ENCODE measurements at places on chromosomes 1 and 21.
A peak's percentile ranks its signal among the peaks of the same experiment; 100 is the strongest.

DNA sequence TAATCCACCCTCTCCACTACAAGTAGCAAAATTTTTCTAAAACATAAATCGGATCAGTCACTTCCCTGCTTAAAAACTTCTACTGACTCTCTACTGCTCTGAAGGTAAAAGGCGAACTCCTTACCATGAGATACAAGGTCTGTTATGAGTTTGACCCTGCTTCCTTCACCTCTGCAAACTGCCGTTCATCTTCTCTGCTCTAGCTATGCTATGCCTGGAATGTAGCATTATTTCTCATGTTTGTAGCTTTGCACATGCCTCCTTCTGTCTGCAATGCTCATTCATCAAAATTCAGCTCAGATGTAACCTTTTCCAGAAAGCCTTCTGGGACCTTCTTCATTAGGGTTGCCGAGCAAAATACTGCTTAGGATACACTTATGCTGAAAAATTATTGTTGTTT is 30.8 kb downstream of the RPL5 start:
- no peaks in the 10 kb centered on the region for H3K4me1 ChIP-seq
- no peak for DNase-seq
- no peaks in the 10 kb centered on the region for H3K36me3 ChIP-seq
- H3K27ac ChIP-seq = no peak overlapping the region

- H3K36me3 ChIP-seq = peaks cover 56% of the 10 kb centered on the region
- no peaks in the 10 kb centered on the region for H3K27me3 ChIP-seq
Observed at GRCh38 chr1:58524353-58524945, 22.1 kb downstream of the OMA1 start.

DNA sequence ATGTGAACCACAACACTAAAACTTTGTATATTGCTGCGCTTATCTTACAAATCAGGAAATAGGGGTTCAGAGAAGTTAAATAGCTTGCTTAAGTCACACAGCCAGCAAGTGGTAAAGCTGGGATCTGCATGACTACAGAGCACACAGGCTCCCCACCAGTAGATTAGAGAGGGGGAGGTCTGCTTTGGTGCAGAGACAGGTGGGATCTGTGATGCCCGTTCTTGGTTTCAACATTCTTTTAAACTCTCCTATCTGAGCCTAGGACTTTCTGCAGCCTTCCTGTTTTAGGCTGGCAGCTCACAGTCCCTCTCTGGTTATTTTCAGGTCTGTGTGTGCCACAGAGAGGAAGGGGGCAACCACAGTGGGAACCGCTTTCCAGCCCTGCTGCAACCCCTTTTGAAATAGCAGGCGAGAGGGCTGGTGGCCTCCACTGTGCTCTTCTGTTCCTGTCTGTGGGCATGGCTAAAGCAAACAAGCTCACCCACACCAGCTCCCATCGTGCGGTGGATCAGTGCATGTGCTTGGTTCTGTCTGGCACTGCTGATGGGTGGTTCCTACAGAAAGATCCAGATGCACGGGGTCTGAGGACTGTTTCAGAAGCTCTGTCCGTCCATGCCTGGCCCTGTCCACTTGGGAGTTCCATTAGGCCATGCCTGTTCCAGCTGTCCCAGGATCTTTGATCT is 1.7 kb upstream of the IL6R start:
- H3K4me1 ChIP-seq = peaks cover 29% of the 10 kb centered on the region
- no peak overlapping the region for H3K27ac ChIP-seq
- peak; percentile 59 for DNase-seq
- no peaks in the 10 kb centered on the region for H3K27me3 ChIP-seq
- no peaks in the 10 kb centered on the region for H3K36me3 ChIP-seq
- H3K4me3 ChIP-seq = no peak overlapping the region

GRCh38 chr1:41282679-41283317 is 40.7 kb upstream of the SCMH1 start:
- H3K36me3 ChIP-seq = no peaks in the 10 kb centered on the region
- no peak overlapping the region for H3K4me3 ChIP-seq
- H3K27ac ChIP-seq = no peak overlapping the region
- H3K4me1 ChIP-seq = no peaks in the 10 kb centered on the region
- no peak for DNase-seq

DNA sequence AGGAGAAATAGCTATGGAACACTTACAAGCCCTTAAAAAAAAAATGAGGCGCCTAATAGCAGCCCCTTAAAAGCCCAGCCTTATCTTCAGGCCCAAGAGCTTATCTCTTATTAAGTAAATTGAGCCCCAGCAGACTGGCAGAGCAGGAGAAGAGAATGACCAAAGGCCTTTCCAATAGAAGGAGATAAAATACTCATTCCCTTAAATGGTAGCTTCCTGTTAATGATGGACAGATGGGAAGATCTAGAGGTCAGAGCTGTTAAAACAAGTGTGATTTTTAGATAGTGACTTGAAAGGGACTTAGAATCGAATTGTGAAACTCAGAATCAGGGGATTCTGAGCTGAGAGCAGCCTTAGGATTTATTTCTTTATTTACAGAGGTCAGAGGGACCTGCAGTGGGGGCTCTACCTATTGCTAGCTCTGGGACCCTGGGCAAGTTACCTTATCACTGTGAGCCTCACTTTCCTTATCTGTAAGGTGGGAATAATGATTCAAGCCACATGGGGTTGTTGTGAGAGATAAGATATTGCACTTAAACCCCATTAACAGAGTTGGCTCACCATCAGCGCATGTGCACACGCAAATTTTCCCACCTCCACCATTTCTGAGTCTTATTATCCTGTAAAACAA is 101.3 kb upstream of the C8B start:
- no peak overlapping the region for H3K4me3 ChIP-seq
- H3K27me3 ChIP-seq = no peaks in the 10 kb centered on the region
- no peak overlapping the region for H3K27ac ChIP-seq
- DNase-seq = no peak
- no peaks in the 10 kb centered on the region for H3K4me1 ChIP-seq

- no peaks in the 10 kb centered on the region for H3K4me1 ChIP-seq
- H3K27me3 ChIP-seq = no peaks in the 10 kb centered on the region
- peaks cover 7% of the 10 kb centered on the region for H3K36me3 ChIP-seq
- DNase-seq = no peak
- H3K4me3 ChIP-seq = no peak overlapping the region
Observed at GRCh38 chr1:32872192-32872460, 1.4 kb upstream of the FNDC5 start.

DNA sequence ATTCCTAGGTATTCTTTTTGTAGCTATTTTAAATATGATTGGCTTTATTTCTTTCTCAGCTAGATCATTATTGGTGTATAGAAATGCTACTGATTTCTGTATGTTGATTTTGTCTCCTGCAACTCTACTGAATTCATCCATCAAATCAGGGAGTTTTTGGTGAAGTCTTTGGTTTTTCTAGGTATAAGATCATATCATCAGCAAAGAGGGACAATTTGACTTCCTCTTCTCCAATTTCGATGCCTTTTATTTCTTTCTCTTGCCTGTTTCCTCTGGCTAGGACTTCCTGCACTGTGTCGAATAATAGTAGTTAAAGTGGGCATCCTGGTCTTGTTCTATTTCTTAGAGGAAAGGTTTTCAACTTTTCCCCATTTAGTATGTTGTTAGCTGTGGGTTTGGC is 27.5 kb upstream of the PRKACB start:
- H3K36me3 ChIP-seq = no peaks in the 10 kb centered on the region
- no peaks in the 10 kb centered on the region for H3K4me1 ChIP-seq
- H3K4me3 ChIP-seq = no peak overlapping the region
- DNase-seq = no peak
- H3K27me3 ChIP-seq = no peaks in the 10 kb centered on the region
- no peak overlapping the region for H3K27ac ChIP-seq

GRCh38 chr21:44329086-44329889 is 9.9 kb downstream of the CFAP410 start:
- no peaks in the 10 kb centered on the region for H3K27me3 ChIP-seq
- H3K4me3 ChIP-seq = no peak overlapping the region

GRCh38 chr1:198829944-198830343 is 191.1 kb downstream of the PTPRC start:
- no peak for DNase-seq
- no peaks in the 10 kb centered on the region for H3K27me3 ChIP-seq
- H3K4me3 ChIP-seq = no peak overlapping the region
- H3K4me1 ChIP-seq = no peaks in the 10 kb centered on the region

DNA sequence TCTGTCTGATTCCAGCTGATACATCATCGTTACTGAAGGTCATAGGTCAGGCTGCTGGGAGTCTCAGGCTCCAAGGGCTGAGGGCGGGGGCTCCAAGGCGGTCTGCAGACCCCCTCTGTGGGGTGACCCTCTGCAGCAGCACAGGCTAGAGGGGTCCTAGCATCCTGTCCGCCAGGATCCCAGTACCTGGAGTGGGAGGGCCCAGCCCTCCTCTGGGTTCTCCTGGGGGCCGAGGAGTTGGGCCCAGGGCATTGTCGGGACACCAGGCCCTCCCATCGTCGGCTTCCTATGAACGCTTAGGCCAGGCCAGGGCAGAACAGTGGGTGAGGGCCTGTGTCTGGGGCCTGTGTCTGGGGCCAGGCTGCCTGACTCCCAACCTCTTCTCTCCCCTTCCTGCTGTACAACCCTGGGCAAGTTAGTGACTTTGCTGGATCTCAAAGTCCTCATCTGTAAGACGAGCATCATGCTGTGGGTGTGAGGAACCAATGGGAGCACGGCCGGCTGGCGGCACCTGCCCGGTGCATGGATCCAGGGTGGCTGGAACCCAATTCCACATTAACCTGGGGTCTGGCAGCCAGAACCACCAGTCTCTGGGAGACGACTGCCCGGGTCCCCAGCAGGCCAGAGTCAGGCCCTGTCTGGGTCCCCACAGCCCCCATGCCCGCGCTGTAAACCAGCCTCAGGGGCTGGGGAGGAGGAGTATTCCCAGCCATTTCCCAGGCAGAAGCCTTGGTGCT is 56.2 kb upstream of the COL18A1 start:
- no peak for DNase-seq
- peak overlapping the region; percentile 65 for H3K27ac ChIP-seq
- H3K36me3 ChIP-seq = no peaks in the 10 kb centered on the region

- no peaks in the 10 kb centered on the region for H3K27me3 ChIP-seq
- H3K4me1 ChIP-seq = no peaks in the 10 kb centered on the region
- no peaks in the 10 kb centered on the region for H3K36me3 ChIP-seq
- no peak overlapping the region for H3K4me3 ChIP-seq
- H3K27ac ChIP-seq = no peak overlapping the region
Observed at GRCh38 chr1:63103682-63104081, 218.7 kb upstream of the FOXD3 start.

DNA sequence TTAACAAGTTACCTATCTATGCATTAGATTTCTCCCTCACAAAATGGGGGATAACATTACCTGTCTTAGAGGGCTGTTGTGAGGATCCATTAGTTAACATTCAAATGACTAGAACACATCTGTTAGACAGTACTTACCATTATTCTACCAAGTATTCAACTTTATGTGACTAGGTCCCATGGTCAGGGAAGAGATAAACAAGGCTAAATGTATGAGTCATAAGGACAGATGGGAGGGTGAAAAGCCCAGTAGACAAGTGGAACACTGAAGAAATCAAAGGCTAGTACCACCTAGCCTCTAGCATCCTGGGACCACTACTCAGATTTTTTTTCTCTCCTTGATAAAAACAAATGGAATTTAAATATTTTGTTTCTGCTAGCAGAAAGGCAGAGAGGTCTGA is 9.0 kb upstream of the VHLL start:
- H3K27ac ChIP-seq = no peak overlapping the region
- H3K4me3 ChIP-seq = no peak overlapping the region
- H3K36me3 ChIP-seq = peaks cover 34% of the 10 kb centered on the region

DNA sequence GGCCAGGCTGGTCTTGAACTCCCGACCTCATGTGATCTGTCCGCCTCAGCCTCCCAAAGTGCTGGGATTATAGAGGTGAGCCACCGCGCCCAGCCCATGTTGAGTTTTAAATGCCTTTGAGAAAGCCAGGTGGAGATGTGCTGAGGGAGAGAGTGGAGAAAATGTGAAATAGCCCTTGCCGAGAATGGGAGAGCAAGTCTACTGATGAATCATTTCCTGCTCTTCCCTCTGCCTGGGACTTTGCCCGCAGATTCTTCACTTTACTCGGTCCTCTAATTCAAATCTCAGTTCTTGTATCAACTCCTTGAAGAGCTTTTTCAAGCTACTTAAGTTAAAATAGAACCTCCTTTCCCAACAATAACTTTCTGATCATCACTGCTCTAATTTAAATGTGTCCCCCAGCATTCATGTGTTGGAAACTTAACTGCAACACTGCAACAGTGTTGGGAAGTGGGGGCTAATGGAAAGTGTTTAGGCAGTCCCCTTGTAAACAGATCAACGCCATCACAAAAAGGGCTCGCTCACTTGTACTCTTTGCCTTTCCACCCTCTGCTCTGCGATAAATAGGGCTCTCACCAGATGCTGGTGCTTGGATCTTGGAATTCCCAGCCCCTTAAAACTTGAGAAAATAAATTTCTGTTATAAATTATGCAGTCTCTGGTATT is 27.8 kb downstream of the OSBPL9 start:
- no peaks in the 10 kb centered on the region for H3K27me3 ChIP-seq
- peak; percentile 75 for DNase-seq
- peaks cover 62% of the 10 kb centered on the region for H3K4me1 ChIP-seq
- H3K27ac ChIP-seq = peak overlapping the region; percentile 77
- H3K4me3 ChIP-seq = no peak overlapping the region
- no peaks in the 10 kb centered on the region for H3K36me3 ChIP-seq

- peaks cover 62% of the 10 kb centered on the region for H3K36me3 ChIP-seq
- H3K27me3 ChIP-seq = no peaks in the 10 kb centered on the region
- H3K4me1 ChIP-seq = no peaks in the 10 kb centered on the region
- H3K27ac ChIP-seq = peak overlapping the region; percentile 93
Observed at GRCh38 chr1:203486618-203487370, 7.2 kb upstream of the OPTC start.

- peaks cover 6% of the 10 kb centered on the region for H3K4me1 ChIP-seq
- no peak overlapping the region for H3K4me3 ChIP-seq
- H3K36me3 ChIP-seq = no peaks in the 10 kb centered on the region
- no peak overlapping the region for H3K27ac ChIP-seq
Observed at GRCh38 chr1:96076589-96076988, 645.0 kb upstream of the PTBP2 start.

DNA sequence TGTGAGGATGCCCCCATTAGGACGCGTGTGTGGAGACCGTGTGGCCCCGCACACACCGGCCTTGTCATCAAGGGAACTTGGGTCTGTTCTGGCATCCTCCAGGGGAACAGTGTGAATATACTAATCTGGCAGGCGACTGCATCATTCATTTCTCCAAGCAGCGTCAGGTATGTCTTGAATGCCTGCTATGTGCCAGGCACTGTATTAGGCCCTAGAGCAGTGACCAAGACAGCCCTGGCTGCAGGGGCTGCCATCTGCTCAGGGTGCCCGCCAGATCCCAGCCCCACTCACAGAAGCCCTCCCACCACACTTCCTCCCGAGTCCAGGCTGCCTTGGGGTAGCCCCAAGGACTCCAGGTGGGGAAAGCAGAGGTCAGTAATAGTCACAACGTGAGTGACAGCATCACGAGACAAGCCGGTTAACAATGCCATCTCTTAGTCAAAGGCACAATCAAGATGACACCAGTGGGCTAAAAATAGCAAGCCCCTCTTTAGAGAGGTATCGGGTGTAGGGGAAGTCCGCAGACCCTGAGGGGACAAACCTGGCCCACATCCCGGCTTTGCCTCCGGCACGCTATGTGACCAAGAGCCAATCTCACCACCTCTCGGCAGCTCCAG is 7.5 kb upstream of the LAPTM5 start:
- H3K4me3 ChIP-seq = no peak overlapping the region
- DNase-seq = no peak
- H3K4me1 ChIP-seq = peaks cover 27% of the 10 kb centered on the region
- no peaks in the 10 kb centered on the region for H3K36me3 ChIP-seq
- H3K27me3 ChIP-seq = no peaks in the 10 kb centered on the region

GRCh38 chr1:67777016-67777415 is 56.3 kb downstream of the GNG12 start:
- DNase-seq = no peak
- H3K27me3 ChIP-seq = no peaks in the 10 kb centered on the region
- no peaks in the 10 kb centered on the region for H3K4me1 ChIP-seq
